ENCODE measurements at places on chromosomes 2 and 18. TPM values are rescaled to one million over a fixed set of nuclear protein-coding genes. Genes with fewer than 3 reads are reported as not detected.

The CDH7 gene
- not detected for total RNA-seq

DNA sequence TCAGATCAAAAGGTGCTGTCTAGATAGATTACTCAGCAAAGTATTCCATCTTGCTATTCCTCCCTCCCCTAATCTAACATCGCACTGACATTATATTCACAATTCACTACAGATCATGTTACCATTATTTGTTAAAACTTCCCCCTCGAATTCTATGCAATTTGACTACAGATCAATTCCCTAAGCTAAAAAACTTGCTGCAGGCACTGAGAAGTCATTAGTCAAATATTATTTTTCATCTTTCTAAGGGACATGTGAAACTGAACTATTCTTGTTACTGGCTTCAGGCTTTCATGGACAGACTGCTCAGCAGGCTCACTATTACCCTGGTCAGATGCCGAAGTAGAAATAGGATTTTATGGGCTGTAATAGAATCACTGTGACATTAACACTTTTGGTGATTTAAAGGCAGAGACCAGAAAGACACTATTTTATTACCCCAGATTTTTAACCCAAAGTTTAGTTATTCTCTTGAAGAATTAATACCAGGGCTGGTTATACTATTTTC lies 15.1 kb downstream of the MYL1 start:
- H3K27me3 ChIP-seq, result no peaks in the 10 kb centered on the region
- H3K36me3 ChIP-seq, result no peaks in the 10 kb centered on the region
- no peak for DNase-seq
- H3K4me3 ChIP-seq, result no peak overlapping the region

DNA sequence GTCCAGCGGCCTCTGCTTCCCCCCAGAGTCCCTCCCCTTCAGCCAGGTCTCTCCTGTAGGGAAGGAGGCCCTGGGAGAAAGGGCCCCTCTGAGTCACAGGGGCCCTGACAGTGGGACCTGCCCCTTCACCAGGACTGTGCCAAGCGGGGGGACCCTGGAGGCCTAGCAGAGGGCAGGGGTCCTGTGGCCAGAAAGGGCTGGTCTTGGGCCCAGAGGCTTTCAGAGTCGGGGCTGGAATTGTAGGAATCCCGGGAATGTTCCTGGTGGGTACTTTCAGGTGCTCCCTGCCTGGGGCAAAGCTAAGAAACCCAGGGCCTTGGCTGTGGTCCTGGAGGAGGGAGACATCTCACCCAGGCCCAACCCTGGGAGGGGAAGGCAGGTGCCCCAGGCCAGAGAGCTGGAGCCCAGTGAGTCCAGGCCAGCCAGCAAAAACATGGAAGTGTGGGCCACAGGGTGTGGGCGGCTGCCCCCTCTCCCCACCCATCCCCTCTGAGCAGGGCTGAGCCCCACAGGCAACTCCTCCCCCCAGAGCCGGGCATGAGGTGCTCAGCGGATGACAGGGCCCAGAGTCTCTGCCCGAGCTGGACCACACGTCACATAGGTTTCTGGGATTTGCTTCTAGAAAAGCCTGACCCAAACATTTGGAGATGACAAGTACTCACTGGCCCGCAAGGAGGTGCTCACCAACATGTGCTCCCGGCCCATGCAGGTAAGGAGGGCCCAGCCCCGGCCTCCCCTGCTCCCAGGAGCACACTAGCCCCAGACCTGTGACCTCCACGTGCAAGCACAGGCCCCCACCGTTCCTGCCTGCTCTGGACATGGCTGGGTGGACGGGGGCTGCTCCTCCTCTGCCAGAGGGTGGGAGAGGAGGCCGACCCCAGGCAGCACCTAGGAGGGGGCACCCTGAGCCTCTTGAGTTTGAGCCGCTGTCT lies 48.2 kb upstream of the ALPP start:
- no peak overlapping the region for H3K4me3 ChIP-seq
- H3K4me1 ChIP-seq, result no peaks in the 10 kb centered on the region
- H3K36me3 ChIP-seq, result no peaks in the 10 kb centered on the region
- no peaks in the 10 kb centered on the region for H3K27me3 ChIP-seq

The GATA6 gene
- 141 TPM for total RNA-seq

DNA sequence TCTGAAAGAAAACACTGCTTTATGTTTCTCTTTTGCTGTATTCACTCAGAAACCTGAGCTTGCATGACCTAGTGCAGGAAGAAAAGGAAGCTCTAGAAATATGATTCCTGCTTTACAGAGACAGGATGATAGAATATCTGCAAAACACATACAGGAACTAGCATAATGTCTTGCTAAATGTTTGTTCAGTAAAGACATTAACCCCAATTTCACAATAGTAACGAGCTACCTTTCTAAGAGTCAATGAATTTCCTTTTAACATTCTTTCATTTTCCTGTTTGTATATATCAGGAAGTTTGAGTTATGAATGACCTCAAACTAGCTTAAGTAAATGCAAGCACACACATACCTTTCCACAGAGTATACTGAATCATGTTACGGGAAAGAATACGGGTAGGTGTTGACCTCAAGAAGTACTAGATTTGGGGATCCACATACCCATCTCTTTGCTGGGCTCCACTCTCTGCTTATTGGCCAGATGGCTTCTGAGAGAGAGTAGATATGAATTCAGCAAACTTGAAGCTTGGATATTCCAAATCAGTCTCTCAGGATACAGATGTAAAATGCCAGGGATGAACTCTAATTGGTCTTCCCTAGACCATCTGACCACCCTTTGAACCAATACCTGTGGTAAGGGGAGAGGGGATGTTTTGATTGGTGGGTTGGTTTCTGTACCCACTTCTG lies 18.2 kb upstream of the ACSL3 start:
- no peaks in the 10 kb centered on the region for H3K27me3 ChIP-seq
- no peaks in the 10 kb centered on the region for H3K36me3 ChIP-seq
- DNase-seq, result no peak
- H3K4me1 ChIP-seq, result no peaks in the 10 kb centered on the region
- no peak overlapping the region for H3K27ac ChIP-seq
- no peak overlapping the region for H3K4me3 ChIP-seq

DNA sequence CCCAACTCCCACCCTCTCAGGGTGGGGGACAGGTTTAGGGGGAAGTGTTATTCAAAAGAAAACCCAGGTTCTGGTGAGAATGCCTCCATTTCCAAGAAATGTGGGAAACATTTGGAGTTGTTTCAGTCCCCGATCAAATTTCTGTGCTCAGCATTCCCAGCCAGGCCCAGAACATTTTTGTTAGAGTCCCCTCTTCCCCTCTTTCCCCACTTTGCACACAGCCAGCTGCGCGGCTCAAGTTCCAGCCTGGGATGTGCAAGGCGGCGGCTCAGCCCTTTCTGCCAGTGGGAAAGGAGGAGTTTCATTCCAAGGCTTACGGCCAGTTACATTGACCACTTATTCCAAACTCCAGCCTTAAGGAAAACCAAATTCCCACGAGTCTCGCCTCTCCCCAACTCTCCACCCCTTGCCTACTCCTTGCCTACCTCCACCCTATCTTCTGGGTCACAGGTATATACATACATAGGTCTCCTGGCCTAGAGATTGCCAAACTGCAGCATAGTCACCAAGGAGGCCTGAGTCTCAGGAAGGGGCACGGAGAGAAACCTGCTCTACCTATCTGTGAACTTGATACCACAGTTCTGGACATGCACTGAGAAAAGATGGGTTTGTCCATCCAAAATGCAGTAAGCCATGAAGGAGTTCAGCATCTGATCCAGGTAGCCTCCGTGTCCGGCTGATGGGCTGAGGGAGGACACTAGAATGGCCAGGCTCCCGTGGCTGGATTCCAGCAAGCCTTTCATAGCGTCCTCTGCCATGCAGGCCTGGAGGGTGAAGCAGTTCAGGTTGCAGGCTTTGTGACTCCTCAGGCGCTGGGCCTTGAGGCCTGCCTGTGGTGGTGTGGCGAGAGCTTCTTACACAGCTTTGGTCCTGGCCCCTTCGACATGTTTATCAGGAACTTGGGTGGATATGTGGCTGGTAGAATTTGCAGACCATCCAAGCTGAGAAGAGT lies 154.5 kb downstream of the ZFP36L2 start:
- peak; percentile 25 for DNase-seq
- H3K4me1 ChIP-seq, result peaks cover 46% of the 10 kb centered on the region
- H3K27me3 ChIP-seq, result no peaks in the 10 kb centered on the region

The B3GNT2 gene
- 18.4 TPM for total RNA-seq

GRCh38 chr2:71689393-71689792 lies 236.0 kb downstream of the DYSF start:
- no peaks in the 10 kb centered on the region for H3K27me3 ChIP-seq
- no peak overlapping the region for H3K4me3 ChIP-seq
- H3K27ac ChIP-seq, result no peak overlapping the region
- DNase-seq, result no peak
- no peaks in the 10 kb centered on the region for H3K36me3 ChIP-seq

- H3K27me3 ChIP-seq, result no peaks in the 10 kb centered on the region
- DNase-seq, result no peak
- no peaks in the 10 kb centered on the region for H3K36me3 ChIP-seq
- H3K4me1 ChIP-seq, result peaks cover 27% of the 10 kb centered on the region
- H3K27ac ChIP-seq, result no peak overlapping the region
- H3K4me3 ChIP-seq, result no peak overlapping the region
Measured at GRCh38 chr2:172435606-172435911, 8.2 kb downstream of the ITGA6 start.

DNA sequence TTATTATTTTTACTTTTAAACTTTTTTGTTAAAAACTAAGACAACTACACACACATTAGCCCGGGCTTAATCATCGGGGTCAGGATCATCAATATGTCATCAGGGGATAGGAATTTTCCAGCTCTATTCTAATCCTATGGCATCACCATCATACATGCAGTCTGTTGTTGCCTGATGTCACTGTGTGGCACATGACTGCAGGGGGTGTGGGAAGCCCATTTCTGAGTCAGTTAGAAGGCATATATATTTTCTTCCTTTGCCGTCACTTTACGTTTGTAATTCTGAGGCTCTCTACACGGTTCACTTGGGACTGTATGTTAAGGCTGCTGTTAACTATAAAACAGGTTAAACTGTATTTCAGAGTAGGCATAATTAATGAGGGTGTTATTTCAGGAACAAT lies 144.4 kb upstream of the ITGA6 start:
- no peak overlapping the region for H3K27ac ChIP-seq
- no peak overlapping the region for H3K4me3 ChIP-seq
- no peaks in the 10 kb centered on the region for H3K36me3 ChIP-seq
- no peaks in the 10 kb centered on the region for H3K4me1 ChIP-seq

DNA sequence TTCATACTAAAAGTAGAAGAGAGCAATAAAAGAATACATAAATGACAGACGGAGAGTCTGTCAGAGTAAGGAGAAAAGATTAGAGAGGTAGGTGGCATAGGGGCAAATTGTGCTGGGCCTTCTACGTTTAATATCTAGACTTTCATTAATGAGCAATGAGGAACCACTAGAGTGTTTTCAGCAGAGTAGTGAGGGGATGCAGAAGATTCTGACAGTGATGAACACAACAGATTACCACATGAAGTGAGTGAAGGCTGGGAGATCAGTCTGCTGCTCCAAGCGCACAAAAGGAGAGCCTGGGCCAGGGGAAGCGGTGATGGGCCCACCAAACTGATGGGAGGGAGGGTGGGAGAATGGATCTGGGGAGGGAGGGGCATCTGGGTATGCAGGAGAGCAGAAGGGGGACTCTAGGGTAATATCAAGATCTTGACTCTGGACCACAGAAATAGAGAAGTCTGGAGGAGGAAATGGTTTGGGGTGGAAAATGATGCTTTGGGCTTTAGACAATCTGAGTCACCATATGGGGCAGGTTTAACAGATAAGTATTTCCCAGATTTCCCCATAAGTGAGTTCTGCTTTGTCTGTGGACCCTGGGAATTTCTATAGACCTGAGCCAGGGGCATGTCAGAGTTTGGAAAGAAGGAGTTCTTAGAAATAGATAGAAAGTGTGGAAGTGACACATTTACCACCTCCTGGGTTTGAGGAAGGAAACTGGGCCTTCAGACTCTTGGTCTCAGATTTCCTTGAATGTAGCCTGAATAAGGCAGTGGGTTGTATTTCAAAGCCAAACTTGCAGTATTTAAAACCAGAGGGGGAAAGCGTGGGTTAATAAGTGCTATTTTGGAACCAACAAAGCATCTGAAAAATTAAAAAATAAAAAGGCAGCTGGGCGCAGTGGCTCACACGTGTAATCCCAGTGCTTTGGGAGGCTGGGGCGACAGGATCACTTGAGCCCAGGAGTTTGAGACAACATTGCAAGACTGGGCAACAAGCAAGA lies 15.0 kb upstream of the IL1A start:
- no peak for DNase-seq
- no peaks in the 10 kb centered on the region for H3K27me3 ChIP-seq
- peaks cover 6% of the 10 kb centered on the region for H3K4me1 ChIP-seq
- no peak overlapping the region for H3K4me3 ChIP-seq

The CTLA4 gene
- total RNA-seq, result not detected

The KCNE4 gene
- total RNA-seq, result 3.9 TPM

The DOK6 gene
- total RNA-seq, result 0.74 TPM

- H3K27ac ChIP-seq, result no peak overlapping the region
- peaks cover 29% of the 10 kb centered on the region for H3K4me1 ChIP-seq
- peak; percentile 33 for DNase-seq
- no peak overlapping the region for H3K4me3 ChIP-seq
Measured at GRCh38 chr2:190216829-190217228, 102.8 kb downstream of the HIBCH start.

- no peak overlapping the region for H3K4me3 ChIP-seq
- no peak for DNase-seq
- no peaks in the 10 kb centered on the region for H3K27me3 ChIP-seq
- no peaks in the 10 kb centered on the region for H3K4me1 ChIP-seq
Measured at GRCh38 chr18:29071869-29072268, 894.9 kb upstream of the CDH2 start.

The MOGAT1 gene
- not detected for total RNA-seq

The SLC23A3 gene
- total RNA-seq, result not detected

DNA sequence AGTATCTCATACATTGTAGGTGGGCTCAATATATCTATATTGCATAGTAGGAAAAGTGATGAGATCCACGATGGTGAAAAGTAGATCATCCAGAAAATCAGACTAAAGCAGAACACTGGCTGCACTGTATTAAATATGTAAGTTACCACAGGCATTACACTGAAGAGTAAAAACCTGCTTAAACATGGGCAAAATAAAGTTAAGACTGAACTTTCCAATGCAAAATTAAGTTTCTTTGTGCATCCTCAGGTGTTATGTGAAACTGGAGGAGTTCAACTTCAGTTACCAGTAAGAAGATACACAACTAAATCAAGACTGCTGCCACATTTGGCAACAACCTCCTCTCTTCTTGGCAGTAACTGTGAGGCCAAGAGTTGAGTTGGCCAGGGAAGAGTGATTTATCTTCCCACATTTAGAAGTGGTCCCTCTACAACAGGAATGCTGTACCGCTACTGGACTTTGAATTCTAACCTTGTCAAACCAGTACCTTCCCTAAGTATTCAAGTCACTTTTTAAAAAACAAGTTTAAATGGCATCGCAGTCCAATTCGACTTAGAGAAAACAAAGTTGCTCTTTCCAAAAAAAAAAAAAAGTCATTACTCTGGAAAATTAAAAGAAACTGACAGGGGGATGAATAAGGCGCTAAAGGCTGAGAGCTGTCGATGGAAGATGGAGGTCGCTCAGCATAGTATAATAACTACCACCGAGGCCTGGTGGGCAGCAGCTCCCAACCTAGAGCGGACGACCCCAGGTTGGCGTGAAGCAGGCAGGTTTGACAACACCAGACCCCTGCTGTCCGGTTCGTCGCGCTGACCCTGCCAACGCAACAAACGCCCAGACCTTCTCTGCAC lies 1.1 kb downstream of the MAP4K3 start:
- no peaks in the 10 kb centered on the region for H3K27me3 ChIP-seq
- H3K4me3 ChIP-seq, result peak overlapping the region; percentile 44
- no peaks in the 10 kb centered on the region for H3K36me3 ChIP-seq

The CDH20 gene
- total RNA-seq, result 0.28 TPM

The LDLRAD4 gene
- 44.3 TPM for total RNA-seq
